ENCODE measurements at places on chromosomes 2 and 18. TPM values are rescaled to one million over a fixed set of nuclear protein-coding genes. Genes with fewer than 3 reads are reported as not detected.

ST8SIA5 gene
- total RNA-seq, result not detected

REL gene
- total RNA-seq, result 9.0 TPM

OR6B2 gene
- not detected for total RNA-seq

CFAP65 gene
- total RNA-seq, result not detected

TEX44 gene
- total RNA-seq, result not detected

THSD7B gene
- total RNA-seq, result not detected

TRMT61B gene
- total RNA-seq, result 16.1 TPM

GALR1 gene
- not detected for total RNA-seq

DNA sequence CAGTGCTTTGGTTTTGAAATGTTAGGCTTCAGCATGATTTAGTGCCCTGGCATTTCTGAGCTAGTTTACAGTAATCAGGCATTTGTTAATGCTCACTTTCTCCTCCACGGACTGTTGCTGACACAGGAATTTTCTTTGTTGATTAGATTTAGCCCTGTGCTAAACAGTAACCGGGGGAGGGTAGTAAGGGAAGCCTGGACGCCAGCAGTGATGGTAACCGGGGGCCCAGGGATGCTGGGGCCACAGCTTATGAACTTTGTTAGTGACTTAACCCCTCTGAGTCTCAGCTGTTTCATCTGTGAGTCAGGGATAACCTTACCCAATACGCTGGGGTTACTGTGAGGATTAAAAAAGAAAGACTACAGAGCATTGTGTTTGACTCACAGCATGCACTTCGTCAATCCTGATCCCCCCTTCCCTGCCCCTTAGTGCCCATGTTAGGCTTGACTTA lies 33.5 kb downstream of the KLHL29 start:
- DNase-seq, result peak; percentile 84

GRCh38 chr2:37205689-37206341 lies 9.5 kb downstream of the CEBPZOS start:
- no peak for DNase-seq

DNA sequence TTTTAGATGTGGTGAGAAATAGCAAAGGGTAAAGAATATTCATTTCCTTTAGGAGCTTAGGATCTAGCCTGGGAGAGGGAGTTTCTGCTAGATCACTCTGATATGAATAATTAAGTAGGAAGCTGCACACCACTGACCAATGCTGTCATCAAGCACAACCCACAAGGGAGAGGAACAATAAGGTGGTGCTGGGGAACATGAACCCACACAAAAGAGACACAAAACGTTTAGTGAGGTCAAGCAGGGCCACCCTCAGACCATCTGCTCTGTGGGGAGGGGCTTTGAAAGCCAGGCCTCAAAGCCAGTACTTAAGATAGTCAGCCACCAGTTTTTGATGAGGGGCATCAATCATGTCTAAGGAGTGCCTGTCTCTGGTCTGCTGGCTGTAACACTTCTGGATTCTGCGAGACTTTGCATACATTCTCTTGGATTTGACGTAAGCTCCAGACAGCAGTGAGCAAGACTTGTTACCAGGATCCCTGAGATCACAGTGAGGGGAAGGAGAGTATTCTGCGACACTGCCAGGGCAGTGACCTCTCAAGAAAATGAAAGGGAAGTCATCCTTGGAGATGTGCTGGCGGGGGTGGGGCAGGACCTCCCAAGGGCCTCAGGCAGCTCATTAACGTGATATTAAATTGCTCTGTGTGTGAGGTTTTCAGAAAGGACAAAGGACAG lies 127.0 kb downstream of the CCBE1 start:
- DNase-seq, result no peak

DNA sequence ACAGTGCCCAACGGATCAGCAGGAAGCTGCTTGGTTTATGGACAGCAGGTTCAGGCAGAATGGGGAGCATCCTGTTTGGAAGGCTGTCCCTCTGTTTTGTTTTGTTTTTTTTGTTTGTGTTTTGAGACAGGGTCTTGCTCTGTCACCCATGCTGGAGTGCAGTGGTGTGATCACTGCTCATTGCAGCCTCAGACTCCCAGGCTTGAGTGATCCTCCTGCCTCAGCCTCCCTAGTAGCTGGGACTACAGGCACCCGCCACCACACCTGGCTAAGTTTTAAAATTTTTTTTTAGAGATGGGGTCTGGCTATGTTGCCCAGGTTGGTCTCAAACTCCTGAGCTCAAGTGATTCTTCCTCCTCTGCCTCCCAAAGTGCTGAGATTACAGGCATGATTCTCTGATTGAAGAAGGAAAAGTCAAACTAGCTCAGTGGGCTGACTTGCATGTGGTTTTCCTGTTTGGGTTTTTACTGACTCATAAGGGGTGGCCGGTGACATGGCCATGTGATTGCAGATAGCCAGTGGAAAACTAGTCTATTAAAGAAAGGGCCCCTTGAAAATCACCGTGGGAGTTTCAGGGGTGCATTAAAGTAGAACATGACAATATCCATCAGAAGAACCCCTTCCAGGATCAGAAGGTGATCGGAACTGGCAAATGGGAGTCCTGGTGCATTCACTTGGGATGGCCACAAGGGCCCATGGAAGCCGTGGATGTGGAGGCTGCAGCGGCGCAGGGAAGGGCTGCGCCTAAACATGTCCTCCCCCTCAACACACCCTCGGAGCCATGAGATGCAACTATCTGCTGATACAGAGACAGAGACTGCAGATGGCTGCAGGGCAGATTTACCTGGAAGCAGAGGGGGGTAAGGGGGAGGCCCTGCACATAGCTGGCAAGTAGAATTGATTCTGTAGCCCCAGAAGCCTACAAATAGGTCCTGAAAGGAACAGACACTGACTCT lies 26.5 kb downstream of the AQP12B start:
- DNase-seq, result peak; percentile 3

- DNase-seq, result peak; percentile 14
Observed at GRCh38 chr2:107582487-107582886, 244.2 kb upstream of the RGPD4 start.

DNA sequence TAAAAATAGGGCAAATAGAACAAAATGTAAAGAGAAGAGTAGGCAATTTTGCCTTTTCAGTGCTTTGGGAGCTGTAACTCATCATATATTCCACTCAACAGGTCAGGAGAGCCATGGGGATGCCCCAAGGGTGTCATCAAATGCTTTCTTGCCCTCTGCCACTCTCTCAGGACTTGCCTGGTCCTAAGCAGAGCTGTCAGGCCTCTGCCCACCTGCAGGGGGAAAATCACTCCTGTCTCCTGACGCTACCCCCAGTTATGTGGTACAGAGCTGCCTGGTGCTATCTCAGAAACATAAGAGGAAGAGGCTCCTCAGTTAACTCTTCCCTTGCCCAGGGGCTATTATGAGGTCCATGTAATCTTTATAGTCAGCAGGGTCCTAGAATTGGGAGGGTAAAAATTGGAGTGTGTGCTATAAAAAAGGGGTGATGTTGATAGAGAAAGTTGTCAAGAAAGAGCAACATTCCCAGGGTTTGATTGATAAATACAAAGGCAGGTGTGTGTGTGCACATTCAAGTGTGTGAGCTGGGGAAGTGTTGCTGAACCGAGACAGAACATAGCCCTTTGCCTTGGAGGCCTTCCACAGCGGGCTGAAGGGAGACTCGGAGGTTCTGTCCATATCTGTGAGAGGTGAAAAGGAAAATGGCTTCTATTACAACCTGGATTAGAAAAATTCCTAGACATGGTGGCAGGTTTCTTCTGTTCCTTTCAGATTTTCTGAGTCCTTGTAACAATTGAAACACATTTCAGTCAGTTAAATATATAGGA lies 25.4 kb downstream of the PTPRM start:
- no peak for DNase-seq

GRCh38 chr18:5503740-5504139 lies 40.1 kb downstream of the EPB41L3 start:
- peak; percentile 1 for DNase-seq

GRCh38 chr2:174183076-174183475 lies 65.3 kb downstream of the OLA1 start:
- DNase-seq, result no peak

GRCh38 chr2:18527326-18527725 lies 33.1 kb downstream of the RDH14 start:
- DNase-seq, result no peak

- peak; percentile 80 for DNase-seq
Observed at GRCh38 chr18:49886891-49887764, 73.8 kb upstream of the ACAA2 start.

- DNase-seq, result no peak
Observed at GRCh38 chr2:35228584-35228983, 1127.0 kb upstream of the CRIM1 start.

DNA sequence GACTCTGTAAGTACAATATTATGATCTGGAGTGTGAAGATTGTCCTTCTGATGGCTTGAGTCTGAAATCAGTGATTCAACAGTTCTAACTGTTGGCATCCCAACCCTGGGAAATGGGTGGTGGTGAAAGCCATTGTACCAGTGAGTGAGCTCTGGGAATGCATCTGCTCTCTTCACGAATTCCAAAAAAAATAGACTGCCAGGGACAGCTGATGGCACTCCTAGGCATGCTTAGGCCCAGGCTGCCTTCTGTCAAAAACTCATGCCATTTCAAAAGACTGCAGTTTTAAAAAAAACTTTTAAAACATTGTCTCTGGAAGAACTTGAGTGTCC lies 20.3 kb downstream of the OXER1 start:
- no peak for DNase-seq

- DNase-seq, result peak; percentile 87
Observed at GRCh38 chr18:3162181-3162580, 57.6 kb downstream of the MYOM1 start.

DNA sequence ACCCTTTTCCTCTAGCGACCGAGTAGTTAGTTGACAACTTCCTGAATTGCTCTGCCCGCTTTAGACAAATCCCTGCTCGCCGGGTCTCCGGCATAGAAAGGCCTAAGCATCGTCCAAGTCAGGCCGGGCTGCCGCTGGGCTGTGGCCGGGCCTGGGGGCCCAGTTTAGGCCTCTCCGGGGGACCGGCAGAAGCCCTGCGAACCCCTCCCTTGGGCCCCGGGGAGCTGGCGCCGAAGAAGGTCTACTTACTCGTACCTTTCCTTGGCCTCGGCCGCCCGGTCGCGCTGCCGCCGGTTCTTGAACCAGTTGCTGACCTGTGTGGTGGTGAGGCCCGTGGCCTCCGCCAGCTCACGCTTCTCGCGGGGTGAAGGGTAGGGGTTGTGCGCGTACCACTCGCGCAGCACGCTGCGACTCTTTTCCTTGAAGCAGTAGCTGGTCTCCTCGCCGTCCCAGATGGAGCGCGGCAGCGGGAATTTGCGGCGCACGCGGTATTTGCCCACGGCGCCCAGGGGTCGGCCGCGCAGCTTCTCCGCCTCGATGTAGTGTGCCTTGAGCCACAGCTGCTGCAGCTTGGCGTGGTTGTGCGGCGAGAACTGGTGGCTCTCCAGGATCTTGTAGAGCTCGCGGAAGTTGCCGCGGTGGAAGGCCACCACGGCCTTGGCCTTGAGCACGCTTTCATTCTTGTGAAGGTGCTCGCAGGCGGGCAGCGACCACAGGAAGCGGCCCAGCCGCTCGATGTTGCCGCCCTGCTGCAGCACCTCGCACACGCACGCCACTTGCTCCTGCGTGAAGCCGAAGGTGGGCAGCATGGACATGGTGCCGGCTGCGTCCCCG lies 739 bp downstream of the SIX2 start:
- peak; percentile 23 for DNase-seq

- no peak for DNase-seq
Observed at GRCh38 chr2:131349021-131349420, 14.9 kb downstream of the RAB6D start.

GRCh38 chr2:232102380-232102779 lies 140.9 kb downstream of the DIS3L2 start:
- DNase-seq, result no peak

DNA sequence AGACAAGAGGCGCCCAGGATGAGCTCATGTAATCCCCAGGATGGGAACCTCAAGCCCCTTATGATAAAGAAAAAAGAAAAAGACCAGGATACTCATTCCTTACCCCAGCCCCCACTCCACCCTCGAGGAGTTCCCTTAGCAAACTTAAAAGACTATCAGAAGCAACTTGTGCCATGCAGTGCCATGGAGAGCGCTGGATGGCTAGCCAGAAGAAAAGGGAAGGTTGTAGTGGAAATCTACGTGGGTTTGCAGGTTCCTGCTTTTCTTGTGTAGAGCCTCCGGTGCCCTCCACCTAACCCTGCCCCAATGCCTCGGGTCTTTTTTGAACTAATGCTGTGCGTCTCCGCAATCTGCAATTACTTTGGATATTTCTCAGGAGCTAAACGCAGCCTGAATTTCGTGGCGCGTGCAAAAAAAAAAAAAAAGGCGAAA lies 16.2 kb upstream of the BCL11A start:
- no peak for DNase-seq

GRCh38 chr2:26583381-26583911 lies 57.7 kb downstream of the CIB4 start:
- DNase-seq, result no peak

- no peak for DNase-seq
Observed at GRCh38 chr2:18365342-18365741, 195.1 kb downstream of the RDH14 start.

DNA sequence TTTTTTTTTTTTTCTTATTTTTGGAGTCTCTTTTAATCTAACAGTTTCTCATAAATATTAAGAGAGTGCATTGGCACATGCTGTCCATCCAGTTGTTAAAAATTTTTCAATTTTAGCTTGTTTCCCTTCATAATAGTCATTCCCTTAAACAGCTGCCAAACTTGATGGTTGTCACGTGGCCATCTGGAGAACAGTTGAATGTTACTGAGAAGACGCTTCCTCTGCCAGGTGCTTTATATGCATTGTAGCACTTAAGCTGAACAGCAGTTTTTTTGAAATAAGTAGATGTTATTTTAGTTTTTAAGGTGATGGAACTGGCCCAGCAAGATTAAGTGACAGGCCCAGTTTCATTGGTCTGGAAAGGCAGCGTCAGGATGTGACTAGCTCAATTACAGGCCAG lies 3.3 kb downstream of the SMARCAL1 start:
- DNase-seq, result no peak

GRCh38 chr18:9838144-9838877 lies 47.5 kb upstream of the TXNDC2 start:
- DNase-seq, result peak; percentile 36

- DNase-seq, result no peak
Observed at GRCh38 chr2:231614559-231615057, 21.9 kb downstream of the TEX44 start.

DNA sequence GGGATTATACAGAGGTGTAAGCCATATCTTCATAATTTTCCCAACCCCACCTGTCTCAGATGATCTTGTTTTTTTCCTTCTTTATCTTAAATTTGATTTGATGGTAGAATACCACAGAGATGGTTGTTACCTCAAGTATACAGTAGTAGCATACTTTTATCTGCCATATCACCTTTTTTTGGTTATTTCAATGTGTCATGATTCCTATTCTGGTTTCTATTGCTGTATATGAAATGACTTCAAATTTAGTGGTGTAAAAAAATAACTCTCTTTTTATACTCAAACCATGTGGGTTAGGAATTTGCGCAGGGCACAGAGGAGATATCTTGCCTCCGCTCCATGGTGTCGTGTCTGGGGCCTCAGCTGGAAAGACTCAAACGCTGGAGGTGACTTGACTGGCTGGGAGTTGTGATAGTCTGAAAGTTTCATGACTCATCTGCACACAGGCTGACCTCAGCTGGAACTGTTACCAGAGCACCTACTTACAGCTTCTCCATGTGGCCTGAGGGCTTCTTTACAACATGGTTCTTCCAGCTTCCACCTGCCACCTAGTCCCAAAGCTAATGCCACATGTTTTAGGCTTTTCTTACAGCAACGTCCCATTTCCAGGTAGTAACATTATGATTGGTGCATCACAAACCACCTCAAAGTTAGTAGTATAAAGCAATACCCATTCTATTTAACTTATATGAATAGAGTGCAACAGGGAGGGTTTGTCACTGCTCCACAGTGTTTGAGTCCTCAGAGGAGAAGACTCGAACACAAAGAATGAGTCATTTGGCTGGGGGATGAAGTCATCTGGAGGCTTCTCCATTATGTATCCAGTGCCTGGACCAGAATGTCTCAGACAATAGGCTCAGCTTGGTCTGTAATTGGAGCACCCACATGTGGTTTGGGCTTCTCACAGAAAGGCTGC lies 82.3 kb upstream of the XPO1 start:
- peak; percentile 84 for DNase-seq
